ENCODE measurements at places on chromosomes 5 and 9.
A peak's percentile ranks its signal among the peaks of the same experiment; 100 is the strongest.

DNA sequence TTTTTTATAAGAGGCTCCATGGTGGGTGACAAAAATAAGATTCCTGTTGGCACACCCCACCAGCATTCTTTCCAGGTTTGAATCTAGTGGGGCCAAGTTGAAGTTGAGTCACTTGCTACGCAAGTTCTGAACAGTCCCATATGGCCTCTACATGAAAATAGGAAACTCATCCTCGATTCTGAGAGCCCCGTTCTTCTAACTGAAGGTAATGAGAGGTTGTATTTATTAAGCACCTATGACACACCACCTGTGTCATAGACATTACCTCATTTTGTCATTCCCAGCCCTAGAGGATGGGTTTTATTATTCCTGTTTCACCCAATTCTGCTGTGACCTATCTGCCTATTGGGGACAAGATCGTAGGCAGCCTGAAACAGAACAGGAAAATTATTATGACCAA lies 131.7 kb downstream of the ACTL7B start:
- no peak for DNase-seq

DNA sequence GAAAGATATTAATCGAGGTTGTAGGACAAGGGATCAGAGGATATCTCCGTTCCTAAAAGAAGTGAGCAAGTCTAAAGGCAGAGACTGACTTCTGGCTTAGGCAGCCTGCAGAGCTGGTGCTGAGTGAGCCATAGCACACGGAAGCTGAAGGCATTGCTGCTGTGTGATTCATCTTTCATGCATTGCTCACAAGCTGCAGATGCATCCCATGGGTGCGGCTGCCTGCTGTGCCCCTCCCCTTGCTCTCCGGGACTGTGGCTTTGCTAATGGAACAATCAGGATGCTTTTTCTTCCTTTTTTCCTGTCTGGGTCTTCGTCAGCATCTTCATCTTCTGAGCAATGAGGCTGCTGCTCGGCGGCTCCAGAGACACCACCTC lies 341.4 kb downstream of the DIRAS2 start:
- DNase-seq = no peak

DNA sequence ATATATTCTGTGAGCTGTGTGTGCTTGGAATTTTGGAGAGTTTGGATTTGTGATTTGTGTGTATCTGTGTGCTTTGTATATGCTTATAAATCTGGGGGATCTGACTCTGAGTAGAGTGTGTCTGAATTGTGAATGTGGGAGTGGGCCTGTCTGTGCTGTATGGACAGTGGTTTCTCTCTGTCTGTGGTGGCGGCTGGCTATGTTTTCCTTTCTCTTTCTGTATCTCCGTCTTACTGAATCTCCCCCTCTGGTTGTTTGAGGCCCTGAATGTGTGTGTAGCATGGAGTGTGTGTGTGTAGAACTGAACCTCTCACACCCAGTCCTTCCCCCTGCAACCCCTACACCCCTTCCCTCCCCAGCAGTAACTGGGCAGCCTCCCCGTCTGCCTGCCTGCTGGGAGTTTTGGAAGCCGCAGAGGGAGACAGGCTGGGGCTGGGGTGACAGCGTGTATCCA lies 4.7 kb downstream of the CXXC5 start:
- DNase-seq = no peak

GRCh38 chr5:40762705-40763104 lies 6.9 kb upstream of the TTC33 start:
- DNase-seq = no peak

DNA sequence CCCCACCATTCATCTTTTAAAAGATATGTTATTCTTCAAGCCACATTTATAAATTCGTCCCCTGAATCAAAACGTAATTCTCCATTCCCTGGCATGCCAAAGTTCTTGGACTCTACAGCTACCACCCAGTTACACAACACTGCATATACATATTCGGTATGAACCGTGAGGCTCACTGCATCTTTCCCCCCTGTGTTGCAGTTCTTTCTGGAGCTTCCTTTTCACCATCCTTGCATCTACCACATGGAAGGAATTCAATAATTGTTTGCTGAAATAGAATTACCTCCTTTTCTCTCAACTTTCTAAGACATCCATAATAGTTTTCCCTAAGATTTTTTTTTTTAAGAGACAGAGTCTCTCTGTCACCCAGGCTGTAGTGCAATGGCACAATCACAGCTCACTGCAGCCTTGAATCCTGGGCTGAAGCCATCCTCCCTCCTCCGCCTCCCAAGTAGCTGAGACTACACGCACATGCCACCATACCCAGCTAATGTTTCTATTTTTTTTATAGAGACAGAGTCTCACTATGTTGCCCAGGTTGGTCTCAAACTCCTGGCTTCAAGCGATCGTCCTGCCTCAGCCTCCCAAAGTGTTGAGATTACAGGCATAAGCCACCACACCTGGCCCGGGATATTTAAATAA lies 3.3 kb downstream of the LPAR1 start:
- no peak for DNase-seq

- DNase-seq = no peak
These were observed 88.3 kb downstream of the PIK3R1 start for GRCh38 chr5:68303754-68304420.

DNA sequence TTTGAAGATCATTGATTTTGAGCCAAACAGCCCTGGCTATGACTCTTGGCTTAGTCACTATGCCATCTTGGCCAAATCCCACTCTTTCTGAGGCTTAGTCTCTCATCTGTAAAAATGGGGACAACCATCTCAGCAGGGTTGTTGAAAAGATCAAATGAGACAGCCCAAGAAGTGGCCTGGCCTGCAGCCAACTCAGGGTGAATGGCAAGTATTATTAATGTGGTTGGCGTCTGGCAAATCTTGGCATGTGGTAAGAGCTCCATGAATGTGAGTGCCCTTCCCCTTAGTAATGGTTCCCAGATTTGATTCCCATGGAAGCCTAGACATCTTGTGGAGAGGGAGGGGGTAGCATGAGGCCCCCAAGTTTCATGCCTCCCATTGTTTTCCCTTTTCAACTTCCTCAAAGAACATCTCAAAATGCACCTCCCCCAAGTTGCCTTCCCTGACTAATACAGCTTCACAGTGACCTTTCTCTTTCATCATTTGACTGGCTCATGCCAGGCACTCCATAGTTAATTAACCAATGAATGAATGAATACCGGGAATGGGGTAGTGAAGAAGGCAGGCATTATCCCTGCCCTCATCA lies 11.8 kb upstream of the TGFBI start:
- peak; percentile 53 for DNase-seq

GRCh38 chr9:93159601-93160471 lies 24.1 kb upstream of the WNK2 start:
- peak; percentile 34 for DNase-seq

- DNase-seq = no peak
These were observed 110.4 kb downstream of the TLE4 start for GRCh38 chr9:79682076-79682736.

DNA sequence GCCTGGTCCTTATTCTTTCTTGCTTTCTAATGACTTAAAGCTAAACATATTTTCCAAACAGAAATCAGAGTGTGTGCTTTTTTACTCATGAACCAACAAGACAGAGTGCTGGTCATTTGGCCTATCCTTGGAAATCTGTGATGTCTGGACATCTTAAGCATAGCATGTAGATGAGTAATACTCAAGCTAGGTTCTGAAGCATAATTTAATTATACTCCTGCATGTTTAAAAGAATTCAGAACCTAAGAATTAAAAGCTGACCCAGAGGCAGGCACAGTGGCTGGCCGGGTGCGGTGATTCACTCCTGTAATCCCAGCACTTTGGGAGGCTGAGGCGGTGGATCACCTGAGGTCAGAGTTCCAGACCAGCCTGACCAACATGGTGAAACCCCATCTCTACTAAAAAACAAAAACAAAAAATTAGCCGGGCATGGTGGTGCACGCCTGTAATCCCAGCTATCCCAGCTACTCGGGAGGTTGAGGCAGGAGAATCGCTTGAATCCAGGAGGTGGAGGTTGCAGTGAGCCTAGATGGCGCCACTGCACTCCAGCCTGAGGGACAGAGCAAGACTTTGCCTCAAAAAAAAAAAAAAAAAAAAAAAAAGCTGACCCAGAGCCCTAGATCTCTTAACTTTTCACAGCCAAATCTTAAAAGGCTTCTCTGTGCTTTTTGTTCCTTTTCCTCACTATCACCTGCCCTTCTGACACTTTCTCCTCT lies 16.2 kb upstream of the TJP2 start:
- DNase-seq = no peak

GRCh38 chr5:14236757-14237156 lies 93.6 kb downstream of the TRIO start:
- DNase-seq = no peak

DNA sequence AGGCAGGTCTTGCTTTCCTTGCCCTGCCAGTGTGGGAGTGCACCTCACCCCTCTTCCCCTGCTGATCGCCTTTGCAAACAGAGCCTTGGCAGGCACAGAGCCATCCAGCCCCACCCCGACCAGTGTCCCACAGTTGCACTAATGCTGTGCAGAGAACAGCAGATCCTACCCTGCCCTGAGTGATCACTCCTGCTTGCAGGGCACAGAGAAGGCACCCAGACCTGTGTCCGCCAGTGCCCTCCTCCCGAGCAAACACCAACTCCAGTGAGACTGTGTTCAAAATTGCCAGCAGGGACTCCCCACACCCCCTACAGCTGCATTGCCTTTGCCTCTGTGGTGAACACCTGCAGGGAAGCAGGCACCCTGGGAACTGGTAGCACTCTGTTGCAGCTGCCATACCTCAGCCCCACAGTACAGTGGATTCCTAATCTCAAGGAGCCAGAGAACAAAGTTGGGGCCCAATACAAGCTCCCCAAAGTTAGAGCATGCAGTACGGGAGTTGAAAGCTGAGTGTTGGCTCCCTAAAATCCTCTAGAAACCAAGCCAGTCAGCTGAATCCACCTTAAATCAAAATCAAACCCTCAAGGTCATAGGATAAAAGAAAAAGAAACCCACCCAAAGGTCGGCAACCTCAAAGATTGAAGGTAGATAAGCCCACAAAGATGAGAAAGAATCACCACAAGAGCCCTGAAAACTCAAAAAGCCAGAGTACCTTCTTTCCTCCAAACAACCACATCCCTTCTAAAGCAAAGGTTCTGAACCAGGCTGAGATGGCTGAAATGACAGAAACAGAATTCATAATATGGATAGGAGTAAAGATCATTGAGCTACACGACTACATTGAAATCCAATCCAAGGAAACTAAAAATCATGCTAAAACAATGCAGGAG lies 92.9 kb upstream of the PIK3R1 start:
- no peak for DNase-seq

DNA sequence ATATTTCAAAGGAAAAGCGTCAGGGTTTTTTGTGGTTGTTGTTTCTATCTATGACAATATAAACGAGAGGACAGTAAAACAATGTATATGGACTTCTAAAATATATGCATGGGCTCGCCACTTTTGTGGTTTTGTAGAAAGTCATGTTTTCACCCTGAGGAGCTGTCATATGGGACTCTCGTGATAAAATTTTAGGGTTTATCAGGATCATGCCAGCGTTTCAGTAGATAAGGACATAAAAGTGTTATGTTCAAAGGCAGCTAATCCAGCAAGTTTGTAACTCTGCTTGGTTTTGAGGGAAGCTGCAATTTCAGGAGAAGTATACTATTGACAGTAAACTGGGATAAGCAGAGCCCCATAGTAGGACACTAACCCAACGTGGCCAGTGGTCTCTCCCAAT lies 120.3 kb downstream of the CDC42SE2 start:
- no peak for DNase-seq

GRCh38 chr5:64206653-64207052 lies 41.0 kb downstream of the RNF180 start:
- DNase-seq = no peak

- DNase-seq = no peak
These were observed 16.8 kb downstream of the TXNDC8 start for GRCh38 chr9:110320651-110321445.

- no peak for DNase-seq
These were observed 2.8 kb downstream of the NR3C1 start for GRCh38 chr5:143400541-143401226.

- no peak for DNase-seq
These were observed 311.2 kb downstream of the KCTD16 start for GRCh38 chr5:144481861-144482260.

DNA sequence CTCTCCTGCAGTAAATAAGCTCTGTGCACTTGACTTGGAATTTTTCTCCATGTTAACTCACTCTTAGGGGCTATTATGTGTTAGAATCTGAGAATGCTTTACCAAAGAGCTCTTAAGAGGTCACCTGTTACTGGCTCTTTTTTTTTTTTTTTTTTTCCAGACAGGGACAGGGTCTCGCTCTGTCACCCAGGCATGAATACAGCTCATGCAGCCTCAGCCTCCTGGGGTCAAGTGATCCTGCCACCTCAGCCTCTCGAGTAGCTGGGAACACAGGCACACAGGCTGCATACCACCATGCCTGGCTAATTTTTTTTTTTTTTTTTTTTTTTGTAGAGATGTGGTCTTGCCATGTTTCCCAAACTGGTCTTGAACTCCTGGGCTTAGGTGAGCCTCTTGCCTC lies 22.1 kb downstream of the HMGXB3 start:
- DNase-seq = peak; percentile 1

GRCh38 chr5:95620870-95621838 lies 1.3 kb downstream of the GPR150 start:
- peak; percentile 43 for DNase-seq

DNA sequence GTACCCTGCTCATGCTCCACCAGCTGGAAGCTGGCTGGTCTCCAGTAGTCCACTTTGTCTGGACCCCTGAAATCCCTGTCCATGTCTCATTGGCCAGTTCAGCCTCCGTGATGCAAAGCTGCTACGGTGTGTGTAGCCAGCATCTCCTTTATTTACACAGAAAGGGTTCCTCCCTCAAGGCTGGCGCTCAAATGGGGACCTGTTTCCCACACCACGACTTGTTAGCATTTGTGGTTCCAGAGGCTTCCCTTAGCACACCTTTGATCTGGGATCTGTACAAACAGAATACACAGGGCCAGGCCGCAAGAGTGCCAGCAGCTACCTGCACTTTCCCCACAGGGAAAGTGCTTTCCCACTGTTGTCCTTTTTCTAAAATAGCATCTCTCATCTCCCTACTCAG lies 5.7 kb upstream of the SMU1 start:
- no peak for DNase-seq

DNA sequence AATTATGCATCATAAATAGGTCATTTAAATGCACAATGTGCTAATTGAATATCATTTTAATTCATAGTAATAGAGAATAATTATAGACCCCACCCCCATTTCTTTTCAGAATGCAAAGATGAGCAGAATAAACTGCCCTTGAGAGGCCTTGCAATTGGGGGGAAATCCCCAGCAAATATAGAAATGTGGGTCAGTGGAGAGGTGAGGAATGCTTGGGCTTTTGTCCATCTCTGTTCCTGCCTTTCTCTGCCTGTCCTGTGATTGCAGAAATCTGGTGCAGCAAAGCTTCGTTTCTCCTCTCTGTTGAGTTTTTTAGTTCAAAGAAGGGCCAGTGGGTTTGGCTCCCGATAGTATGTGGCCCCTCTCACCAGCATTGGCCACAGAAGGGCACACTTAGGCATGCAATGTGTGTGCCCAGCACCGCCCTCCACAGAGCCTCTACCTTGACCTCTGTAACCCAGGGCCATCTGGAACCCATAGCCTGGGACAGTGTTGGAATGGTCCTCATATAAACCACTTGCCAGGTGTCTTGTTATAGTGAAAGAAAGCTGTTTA lies 164.2 kb downstream of the SEMA6A start:
- DNase-seq = no peak
